NCI-H1105 treated with DMSO at 0.1 percent for 48 hours (cell line): ENCODE measurements at places on chromosomes 4 and X.

DNA sequence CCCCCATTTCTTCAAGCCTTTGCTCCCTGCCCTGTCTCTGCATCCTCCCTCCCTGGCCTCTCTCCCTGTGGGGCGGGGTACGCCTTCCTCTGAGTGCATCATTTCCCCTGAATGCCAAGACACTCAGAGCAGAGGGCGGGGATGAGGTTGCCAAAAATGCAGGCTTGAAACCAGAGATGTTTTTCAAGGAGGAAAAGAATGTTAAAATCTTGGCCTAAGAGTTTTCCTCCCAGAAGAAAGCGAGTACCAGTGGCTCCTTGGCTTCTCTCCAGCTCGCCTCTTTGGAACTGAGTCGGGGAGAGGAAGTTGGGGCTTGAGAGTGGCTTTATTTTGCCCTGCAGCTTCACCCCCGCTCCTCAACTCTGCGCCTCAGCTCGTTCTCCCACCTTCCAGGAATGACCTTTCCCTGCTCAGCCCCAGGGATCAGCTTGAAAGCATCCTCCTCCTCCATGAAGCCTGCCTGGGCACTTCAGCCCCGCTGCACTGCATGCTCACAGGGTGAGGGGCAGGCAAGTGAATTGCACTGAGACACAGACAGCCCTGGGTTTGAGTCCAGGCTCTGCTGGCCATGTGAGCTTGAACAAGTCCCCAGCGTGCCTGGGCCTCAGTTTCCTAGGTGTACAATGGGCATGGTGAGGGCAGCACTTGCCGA lies 57.5 kb upstream of the SORCS2 start:
- no peak for DNase-seq

- DNase-seq, result no peak
Observed at GRCh38 chr4:13918110-13918509, 290.6 kb upstream of the BOD1L1 start.

DNA sequence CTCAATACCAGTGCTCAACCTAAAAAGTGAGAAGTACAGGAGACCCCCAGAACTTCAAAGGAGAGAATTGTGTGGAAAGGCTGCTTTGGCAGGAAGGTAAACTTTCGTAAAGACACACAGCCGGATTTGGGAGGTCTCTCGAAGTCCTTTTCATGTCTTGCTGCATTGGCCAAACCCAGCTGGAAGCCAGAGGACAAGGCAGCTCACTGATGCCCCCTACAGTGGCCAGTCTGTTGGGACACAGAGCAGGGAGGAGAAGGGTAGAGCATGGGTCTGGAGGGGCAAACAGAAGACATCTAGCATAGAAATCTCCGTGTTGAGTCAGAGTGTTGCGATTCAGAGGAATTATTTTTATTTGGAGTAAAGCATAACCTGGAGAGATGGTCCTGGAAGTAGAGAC lies 198.9 kb downstream of the ANK2 start:
- no peak for DNase-seq

GRCh38 chr4:38223782-38224236 lies 263.6 kb downstream of the PTTG2 start:
- DNase-seq, result no peak

- DNase-seq, result no peak
Observed at GRCh38 chr4:22348410-22348809, 167.5 kb downstream of the ADGRA3 start.
